Kasumi-1 (cell line): ENCODE measurements at places on chromosomes 1 and 21.
A peak's percentile ranks its signal among the peaks of the same experiment; 100 is the strongest.

GRCh38 chr1:32990887-32991286, 26.3 kb upstream of the RNF19B start:
- no peak for DNase-seq

DNA sequence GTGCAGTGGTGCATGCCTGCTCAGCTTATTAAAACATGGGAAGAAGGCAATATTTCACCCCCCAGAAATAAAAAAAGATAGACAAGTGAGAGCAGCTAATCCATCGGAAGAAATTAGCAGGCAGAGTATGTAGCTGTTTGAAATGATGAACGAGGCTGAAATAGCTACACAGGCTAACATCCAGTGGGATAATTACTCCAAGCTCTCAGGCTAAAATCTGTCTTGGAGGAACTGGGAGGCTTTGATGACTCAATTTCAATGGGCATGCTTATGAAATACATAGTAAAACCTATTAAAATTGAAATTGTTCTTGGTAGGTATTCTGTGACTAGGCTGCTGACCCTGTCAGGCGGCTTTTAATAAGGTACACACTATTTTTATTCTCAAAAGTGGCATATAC, 84.1 kb upstream of the RRP15 start:
- no peak for DNase-seq

- no peak for DNase-seq
These were observed 179.6 kb upstream of the CAMK1G start for GRCh38 chr1:209403921-209404320.

DNA sequence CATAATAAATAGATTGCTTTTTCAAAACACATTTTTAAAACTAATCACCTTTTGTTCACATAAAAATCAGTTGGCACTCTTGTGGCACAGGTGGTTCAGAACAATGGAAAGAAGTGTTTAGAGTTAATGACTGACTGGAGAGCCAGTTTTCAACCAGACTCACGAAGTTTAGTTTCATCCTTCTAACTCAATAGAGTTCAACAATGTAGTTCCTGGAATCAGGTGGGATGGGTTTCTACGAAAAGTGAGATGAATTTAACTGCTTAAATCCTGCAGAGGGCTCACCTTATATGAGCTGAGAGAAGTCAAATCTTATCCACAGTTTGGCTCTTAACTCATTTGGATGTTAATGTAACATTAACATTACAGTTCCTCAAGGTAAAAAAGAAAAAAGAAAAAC, 116.5 kb downstream of the SMYD2 start:
- no peak for DNase-seq

- DNase-seq, result peak; percentile 76
These were observed at the start of gene UBQLN4 for GRCh38 chr1:156053768-156054499. UBQLN4 (minus strand) TSS chr1:156053798; CDS start chr1:156053701, 97 bp downstream.

GRCh38 chr1:49252917-49253316, 476.2 kb upstream of the BEND5 start:
- no peak for DNase-seq

- DNase-seq, result no peak
These were observed 55.2 kb downstream of the SDC3 start for GRCh38 chr1:30853350-30853749.

DNA sequence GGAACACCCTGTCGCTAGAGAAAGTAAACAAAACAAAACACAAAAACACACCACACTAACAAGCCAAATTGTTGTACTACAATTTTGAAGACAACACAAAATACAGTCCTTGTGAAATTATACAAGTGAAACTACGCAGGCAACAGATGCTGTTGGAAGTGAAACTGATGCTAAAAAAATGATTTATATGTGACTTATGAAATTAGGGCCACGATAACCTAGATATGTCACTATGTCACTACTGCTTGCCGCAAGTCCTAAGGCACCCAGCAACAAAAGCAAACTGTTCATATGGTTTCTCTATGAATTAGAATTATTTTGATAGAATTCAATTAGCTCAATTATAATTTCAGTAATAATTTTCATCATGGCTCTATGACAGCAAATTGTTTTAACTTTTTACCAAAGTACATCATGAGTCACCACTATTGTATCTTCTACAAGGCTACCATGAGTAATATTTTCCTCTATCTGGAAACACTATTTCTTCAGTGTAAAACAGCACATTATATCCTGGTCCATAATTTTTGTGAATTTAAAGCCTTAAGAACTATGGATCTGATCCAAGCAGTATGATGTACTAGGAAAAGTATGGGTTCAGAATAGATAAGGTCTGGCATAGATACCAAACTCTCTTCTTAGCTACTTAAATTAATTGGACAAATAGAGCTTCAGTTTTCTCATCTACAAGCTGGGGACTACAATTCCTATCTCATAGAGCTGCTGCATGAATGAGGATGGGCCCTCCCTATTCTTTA, 216.3 kb downstream of the COL11A1 start:
- no peak for DNase-seq

DNA sequence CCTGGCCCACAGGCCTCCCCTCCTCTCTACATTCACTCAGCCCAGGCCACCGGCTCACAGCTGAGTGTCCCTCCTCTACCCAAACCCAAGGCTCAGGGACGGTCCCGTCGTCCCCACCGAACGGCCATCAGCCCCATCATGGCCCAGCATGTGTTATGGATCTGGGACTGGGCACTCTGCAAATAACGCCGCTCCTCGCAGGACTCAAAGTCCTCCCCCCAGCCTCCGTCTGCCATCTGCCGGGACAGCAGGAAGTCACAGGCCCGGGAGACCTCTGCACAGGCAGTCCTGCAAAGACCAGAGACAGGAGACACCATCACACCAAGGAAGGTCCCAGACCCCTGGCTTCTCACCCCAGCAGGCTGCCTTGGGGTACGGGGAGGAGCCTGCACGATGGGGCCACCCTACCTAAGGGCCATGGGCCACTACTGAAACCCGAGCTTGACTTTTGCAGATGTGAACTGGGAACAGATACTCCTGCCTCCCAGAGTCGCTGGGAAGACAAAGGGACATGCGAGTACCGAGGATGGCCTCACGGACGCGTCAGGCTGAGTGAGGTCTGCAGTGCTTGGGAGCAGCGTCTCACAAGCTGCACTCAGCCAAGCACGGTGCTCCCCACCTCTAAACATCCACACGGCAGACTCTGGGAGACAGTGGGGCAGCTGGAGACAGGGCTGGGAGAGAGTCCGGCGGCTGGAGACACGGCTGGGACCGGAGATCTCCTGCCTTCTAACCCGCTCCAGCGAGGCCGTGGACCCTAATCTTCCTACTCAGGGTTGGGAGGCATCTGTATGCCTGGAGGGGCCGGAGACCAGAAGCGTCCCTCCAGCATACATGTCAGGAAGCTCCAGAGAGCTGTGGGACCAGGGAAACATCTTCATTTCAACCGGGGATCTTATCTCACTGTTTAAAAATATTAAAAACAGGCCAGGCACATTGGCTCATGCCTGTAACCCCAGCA, 10.4 kb upstream of the SPATC1L start:
- no peak for DNase-seq

DNA sequence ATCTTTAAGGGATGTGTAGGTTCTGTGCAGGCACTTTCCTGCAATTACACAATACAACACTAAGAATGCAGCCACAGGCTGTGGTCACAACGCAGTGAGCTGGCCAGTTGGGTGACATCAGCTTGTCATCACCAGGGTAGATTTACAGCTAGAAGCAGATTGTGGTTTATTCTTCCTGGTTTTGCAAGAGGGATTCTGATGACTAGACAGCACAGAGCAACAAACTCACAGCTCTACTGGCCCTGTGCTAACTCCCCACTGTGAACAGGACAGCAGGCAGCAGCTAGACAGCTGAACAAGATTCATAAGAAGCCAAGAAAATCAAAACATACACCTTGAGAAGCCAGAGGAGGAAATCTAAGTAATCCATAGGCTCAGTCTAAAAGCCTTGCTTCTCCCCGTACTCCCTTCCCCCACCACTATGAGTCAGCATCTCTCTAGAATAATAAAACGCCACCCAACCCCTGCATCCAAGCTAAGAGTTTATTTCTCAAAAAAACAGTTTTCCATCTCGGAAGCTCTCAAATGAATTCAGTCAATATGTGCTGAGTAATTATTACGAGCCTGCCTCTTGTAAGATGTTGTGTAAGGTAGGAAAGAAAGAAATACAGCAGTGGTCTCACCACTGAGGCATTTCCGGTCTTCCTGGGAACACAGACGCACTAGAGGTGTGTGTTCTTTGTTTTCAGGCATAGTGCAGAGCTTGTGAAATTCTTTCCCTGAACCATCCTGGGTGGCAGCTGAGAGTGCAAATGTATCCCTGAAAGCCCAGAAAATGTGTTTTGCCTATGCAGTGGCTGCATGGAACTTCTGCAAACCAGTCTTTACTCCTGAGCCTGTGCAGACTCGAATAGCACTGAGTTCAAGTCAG, 162.8 kb downstream of the NTPCR start:
- peak; percentile 97 for DNase-seq
